ENCODE measurements at places on chromosomes 16 and 17.
A peak's percentile ranks its signal among the peaks of the same experiment; 100 is the strongest.

GRCh38 chr16:73049511-73049910, 1.6 kb upstream of the ZFHX3 start:
- DNase-seq, result no peak

DNA sequence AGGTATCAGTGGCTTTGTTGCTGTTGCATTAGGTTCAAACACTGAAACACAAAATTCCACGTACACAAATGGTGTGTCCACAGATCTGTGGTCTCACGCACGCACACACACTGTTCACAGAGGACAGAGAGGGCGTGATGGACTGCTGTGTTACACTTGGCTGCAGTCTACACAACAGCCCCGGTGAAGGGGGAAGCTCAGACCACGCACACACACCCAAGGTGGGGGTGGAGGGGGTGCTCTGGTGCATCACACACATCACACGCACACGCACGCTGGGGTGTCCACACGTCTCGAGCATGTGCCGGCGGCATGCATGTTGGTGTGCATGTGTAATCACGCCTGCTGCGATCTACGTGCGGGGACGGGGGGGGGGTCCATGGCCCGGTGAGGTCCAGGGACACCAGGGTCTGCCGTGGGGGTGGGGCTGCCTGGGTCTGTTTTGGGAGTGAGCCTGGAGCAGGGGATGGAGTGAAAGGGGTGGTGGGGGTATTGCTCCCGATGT, 7.3 kb downstream of the HSD3B7 start:
- no peak for DNase-seq

GRCh38 chr17:4304417-4305027, 40.7 kb upstream of the ANKFY1 start:
- peak; percentile 55 for DNase-seq

DNA sequence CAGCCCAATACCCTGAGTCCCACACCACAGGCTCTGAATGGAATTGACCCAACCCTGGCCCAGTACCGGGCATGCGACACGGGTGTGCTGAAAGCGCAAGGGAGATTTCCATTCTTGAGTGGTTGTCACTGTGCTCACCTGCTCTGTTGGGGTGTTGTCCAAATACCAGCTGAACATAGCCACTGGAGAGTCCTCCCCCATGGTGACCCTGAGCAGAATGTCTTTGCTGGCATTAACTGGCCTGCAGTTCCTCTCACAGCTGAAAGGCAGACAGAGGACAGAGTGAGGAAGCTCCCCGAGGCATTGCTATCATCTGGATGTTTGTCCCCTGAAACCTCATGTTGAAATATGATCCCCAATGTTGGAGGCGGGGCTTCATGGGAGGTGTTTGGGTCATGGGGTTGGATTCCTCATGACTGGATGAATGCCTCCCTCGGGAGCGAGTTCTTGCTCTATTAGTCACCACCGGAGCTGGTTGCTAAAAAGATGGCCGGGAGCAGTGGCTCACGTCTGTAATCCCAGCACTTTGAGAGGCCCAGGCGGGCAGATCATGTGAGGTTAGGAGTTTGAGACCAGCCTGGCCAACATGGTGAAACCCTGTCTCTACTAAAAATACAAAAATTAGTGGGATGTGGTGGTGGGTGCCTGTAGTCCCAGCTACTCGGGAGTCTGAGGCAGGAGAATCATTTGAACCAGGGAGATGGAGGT, 57.3 kb upstream of the BCO1 start:
- DNase-seq, result no peak

Data from NCI-H446 (cell line).